ENCODE measurements at places on chromosomes 16 and 17. TPM values are rescaled to one million over a fixed set of nuclear protein-coding genes. Genes with fewer than 3 reads are reported as not detected.

Gene RAB26
- not detected for total RNA-seq

Gene CDH15
- total RNA-seq = not detected

Gene UBE2I
- total RNA-seq = 217 TPM

Gene KRT20
- total RNA-seq = not detected

Gene FBXW10
- 0.22 TPM for total RNA-seq

Gene KRTAP4-1
- not detected for total RNA-seq

Gene C16orf95
- total RNA-seq = 7.0 TPM

Gene MYH8
- total RNA-seq = not detected

Gene TPSG1
- total RNA-seq = not detected

Gene GPR139
- total RNA-seq = not detected

Gene GAST
- not detected for total RNA-seq

Gene MED1
- total RNA-seq = 63.1 TPM

Gene CLEC10A
- not detected for total RNA-seq

Gene SLFN12
- 19.4 TPM for total RNA-seq

Gene FNDC8
- not detected for total RNA-seq

Gene FTO
- 57.0 TPM for total RNA-seq

Gene RPH3AL
- total RNA-seq = 2.6 TPM

Gene BCL6B
- 2.2 TPM for total RNA-seq

Gene GAS7
- total RNA-seq = not detected

Gene MFAP4
- total RNA-seq = not detected

Gene LRRC75A
- total RNA-seq = 1.1 TPM

Gene TNRC6A
- 51.1 TPM for total RNA-seq
